Activated T-cell treated with anti-CD3 and anti-CD28 coated beads for 24 hours (primary cell): ENCODE measurements at places on chromosomes 5 and 9.

- no peak for DNase-seq
Measured at GRCh38 chr9:126223798-126224531, 102.7 kb upstream of the MVB12B start.

GRCh38 chr5:73374520-73375190 is 73.9 kb downstream of the FOXD1 start:
- DNase-seq = no peak

- DNase-seq = no peak
Measured at GRCh38 chr5:81839034-81839433, 88.1 kb upstream of the SSBP2 start.

- DNase-seq = no peak
Measured at GRCh38 chr9:79817438-79818004, 245.8 kb downstream of the TLE4 start.

DNA sequence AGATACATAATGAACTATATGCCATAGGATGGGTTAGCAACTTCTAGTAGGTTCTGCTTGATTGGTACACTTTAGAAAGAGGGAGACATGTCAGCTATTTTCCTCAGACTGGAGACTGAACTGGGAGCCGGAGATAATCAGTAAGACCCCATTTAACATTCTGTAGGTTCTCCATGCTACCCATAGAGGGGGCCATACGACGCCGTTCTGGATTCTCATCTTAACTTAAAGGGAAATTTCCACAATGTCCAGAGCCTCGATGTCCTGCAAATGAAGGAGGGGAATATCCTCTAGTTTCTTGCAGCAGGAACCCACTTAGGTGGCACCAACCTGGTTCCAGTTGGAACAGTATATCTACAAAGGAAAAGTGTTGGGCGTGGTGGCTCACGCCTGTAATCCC is 22.3 kb upstream of the NPM1 start:
- DNase-seq = no peak
